MCF 10A (cell line): ENCODE measurements at places on chromosomes 11 and 22. TPM values are rescaled to one million over a fixed set of nuclear protein-coding genes. Genes with fewer than 3 reads are reported as not detected.
A peak's percentile ranks its signal among the peaks of the same experiment; 100 is the strongest.

GRCh38 chr11:34558211-34558610 is 44.6 kb upstream of the ELF5 start:
- peak; percentile 55 for DNase-seq

Gene ARHGAP42
- total RNA-seq, result 2.5 and 2.7 TPM in 2 replicates

- DNase-seq, result no peak
Observed at GRCh38 chr22:32791485-32791884, 10.0 kb upstream of the TIMP3 start.

- no peak for DNase-seq
Observed at GRCh38 chr11:11000579-11001283, 142.9 kb upstream of the ZBED5 start.

DNA sequence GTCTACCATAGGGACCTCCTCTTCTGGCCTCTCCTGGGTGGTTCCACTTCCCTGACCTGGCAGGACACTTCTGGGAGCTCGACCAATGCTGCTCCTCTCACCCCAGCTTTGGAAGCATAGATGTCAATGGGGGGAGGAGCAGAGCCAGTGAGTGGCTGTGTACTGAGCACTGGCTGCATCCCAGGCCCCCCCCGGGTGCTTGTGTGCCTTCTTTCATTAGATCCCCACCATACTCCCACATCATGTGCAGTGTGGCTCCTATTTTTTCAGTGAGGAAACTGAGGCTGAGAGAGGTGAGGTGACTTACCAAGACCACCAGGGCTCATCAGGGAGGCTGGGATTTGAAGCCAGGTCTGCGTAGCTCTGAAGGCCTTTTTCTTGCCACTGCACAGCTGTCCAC is 44.3 kb downstream of the LRRC32 start:
- DNase-seq, result no peak

DNA sequence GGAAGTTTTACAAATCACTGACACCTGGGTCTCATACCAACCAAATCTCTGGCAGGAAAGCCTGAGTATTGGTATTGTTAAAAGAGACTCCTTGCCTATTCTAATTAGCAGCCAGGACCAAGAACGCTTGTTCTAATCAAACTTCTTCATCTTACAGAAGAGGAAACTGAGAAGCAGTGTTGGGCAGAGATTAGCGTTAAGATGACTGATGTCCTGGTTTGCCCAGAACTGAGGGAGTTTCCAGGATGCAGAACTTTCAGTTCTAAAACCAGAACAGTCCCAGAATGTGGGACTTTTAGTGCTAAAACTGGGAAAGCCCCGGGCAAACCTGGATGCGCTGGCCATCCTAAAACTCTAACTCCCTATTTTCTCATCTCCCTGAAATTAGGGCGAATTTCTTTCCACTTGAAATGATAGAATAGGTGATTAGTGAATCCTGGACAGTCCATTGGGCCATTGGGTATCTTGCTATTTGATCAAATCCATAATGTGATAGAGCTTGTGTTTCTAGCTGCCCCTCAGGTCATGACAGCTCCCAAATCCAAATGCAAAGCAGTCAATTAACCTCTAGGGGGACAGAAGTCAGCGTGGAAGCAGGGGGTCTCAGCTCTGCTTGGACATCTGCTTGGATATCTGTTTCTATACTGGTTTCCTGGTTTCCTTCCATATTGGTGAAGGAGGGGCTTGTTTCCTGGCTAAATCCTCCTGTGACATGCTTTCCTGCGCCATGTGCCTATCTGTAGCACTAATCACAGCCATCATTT is 16.0 kb upstream of the TMPRSS13 start:
- no peak for DNase-seq

DNA sequence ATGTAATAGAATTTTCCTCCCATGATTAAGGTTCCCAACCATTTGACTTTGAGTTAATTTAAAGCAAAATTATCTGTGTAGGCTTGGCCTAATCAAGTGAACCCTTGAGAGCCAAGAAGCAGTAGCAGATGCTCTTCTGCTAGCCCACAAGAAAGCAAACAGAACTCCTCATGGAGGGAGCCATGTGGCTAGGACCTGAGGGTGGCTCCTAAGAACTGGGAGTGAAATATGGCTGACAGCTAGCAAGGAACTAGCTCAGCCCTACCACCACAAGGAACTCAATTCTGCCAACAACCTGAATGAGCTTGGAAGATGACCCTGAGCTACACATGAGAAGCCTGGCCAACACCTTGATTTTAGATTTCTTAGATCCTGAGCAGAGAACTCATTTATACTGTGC is 167.7 kb downstream of the WNT11 start:
- no peak for DNase-seq

- DNase-seq, result no peak
Observed at GRCh38 chr22:39230261-39231196, 14.3 kb downstream of the PDGFB start.

GRCh38 chr11:119990309-119991021 is 147.4 kb downstream of the TRIM29 start:
- DNase-seq, result no peak

DNA sequence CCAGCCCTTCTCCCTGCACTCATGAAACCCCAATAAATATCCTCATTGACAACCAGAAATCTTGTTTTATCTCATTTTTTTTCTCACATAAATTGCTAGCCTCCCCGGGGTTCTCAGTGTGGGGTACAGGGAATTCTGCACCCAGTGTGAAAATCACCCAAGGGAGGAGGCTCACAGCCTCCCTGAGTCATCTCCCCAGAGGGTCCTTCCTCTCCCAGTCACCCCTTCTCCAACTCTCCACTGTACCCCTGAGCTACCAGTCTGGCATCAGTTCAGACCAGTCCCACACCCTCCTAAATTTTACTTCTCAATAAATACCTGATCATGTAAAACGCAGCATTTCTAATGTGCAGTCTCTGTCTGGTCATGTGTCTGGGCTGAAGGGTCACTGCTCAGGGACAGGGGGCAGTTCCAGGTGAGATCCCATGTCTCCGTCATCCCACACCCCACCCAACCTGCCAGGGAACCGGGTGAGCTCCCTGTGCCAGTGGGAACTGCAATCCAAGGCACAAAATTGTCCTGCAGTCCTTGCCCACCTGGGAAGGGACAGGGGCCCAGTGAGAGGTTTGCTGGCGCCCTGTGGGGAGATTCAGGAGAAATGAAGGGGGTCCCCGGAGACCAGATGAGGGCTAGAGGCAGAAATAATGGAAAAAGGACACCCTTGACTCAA is 8.3 kb downstream of the IGLL5 start:
- DNase-seq, result no peak

Gene OR8A1
- total RNA-seq, result not detected in 2 replicates

DNA sequence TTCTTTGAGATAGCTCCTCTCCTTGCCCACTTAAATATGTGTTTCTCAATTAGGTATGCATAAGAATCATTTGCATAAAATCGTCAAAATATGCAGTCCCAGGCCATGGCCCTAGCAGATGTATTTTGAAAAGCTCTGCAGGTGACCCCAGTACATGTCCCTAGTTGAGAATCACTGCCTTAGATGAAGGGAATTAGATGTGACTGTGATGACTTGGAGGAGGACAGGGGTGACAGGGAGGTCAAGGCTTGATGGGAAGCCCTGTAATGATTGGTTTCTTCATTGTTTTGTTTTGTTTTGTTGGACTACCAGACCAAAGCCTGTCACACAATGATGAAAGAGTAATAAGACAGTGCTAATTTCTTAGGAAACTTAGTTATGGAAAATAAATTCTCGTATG is 74.4 kb downstream of the TNRC6B start:
- DNase-seq, result no peak

GRCh38 chr11:101508370-101508769 is 75.4 kb downstream of the TRPC6 start:
- no peak for DNase-seq

Gene WT1
- 0.22 and 0.61 TPM in 2 replicates for total RNA-seq

- no peak for DNase-seq
Observed at GRCh38 chr11:12274558-12275197, 102.7 kb upstream of the PARVA start.

- peak; percentile 96 for DNase-seq
Observed at GRCh38 chr11:112292785-112293407, 32.2 kb upstream of the PLET1 start.
